Stimulated activated CD4-positive, alpha-beta T cell treated with anti-CD3 and anti-CD28 coated beads, Interleukin-15, amount 100 ng/mL, for 24 hours (primary cell): ENCODE measurements at places on chromosomes 16 and 17.

DNA sequence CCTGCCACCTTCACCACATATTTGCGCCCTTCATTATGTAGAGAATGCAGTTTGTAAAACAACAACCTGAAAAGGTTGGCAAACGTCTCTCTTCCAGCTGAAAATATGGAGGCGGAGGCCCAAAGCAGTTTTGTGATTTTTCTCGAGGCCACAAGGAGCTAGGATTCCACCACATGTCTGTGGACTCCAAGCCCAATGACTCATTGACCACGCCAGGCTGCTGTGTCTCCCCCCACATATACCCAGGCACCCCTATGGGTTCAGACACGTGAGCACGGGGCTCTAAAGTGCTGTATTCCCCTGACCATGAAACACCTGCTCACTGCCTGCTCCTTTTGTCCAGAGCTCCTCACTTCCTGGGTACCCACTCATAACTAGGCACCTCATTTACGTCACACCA lies 121.4 kb upstream of the CDH5 start:
- DNase-seq = no peak

GRCh38 chr17:80504686-80505413 lies 28.4 kb upstream of the NPTX1 start:
- no peak for DNase-seq

- DNase-seq = no peak
Observed at GRCh38 chr17:58224315-58224714, 5.3 kb upstream of the MKS1 start.

- DNase-seq = no peak
Observed at GRCh38 chr16:89973654-89974335, 25.2 kb downstream of the DEF8 start.

GRCh38 chr17:32626379-32626791 lies 139.6 kb downstream of the CDK5R1 start:
- no peak for DNase-seq

DNA sequence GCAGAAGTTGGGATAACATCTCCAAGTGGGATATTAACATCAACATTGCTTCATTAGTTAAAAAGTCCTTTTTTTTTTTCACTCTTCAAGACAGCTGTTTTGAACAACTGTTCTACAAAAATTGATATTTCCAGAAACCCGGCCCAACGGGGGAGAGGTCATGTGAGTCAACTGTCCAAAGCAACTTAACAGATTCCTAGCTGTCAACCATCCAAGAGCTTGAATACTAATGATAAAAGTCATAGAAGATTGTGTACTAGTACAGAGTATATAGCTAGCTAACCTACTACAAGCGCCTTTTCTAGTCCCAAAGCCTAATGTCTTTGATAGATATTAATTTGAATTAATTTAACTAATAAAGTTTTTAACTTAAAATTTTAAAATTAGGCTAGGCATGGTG lies 172.0 kb downstream of the CYB561 start:
- no peak for DNase-seq

- DNase-seq = peak; percentile 90
Observed at GRCh38 chr17:43006639-43007551, at the start of gene IFI35. Gene IFI35, plus strand, starts transcription at chr17:43006784. Its CDS starts 164 bp downstream, at chr17:43006948.

DNA sequence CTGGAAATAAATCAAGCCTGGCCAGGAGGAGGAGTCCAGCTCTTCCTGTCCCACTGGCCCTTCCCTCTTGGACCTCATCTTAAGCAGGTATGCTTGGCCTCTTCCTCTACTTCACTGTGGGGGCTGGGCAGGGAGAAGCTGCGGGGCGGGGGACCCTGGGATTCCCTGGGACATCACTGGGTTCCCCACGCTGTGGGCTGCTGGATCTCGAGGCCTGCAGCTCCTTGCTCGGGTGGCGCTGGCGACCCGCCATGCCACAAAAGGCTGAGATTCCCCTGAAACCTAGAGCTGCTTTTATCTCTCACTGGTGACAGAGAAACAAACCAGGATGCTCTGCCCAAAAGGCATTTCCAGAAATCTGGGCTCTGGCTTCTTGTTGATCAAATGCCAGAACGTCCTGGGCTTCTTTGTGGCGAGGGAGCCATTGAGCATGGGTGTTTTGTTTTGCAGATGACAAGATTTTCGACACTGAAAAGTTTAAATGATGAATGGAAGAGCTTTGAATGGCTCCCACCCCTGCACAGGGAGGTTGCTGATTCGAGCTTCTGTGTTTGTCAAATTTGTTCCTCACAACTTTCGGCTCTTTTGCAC lies 8.6 kb upstream of the PGS1 start:
- DNase-seq = no peak

DNA sequence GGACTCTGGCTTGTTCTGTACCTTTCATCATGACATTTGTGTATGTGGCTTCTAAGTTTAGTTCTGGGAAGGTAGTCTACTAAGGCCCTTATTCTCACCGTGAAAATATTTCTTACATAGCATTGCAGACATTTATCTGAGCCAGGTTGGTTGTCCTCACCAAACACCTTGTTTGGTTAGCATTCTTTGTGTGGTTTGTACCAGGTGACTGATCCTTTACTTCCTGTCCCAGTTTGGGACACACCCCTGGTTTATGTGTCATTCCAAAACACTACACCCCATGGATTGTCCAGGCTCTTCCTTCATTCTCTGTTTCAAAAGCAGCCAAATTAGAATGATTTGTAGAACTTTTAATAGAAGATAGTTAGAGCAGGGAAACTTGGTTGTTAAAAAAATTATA lies 23.2 kb upstream of the DUSP14 start:
- DNase-seq = no peak

DNA sequence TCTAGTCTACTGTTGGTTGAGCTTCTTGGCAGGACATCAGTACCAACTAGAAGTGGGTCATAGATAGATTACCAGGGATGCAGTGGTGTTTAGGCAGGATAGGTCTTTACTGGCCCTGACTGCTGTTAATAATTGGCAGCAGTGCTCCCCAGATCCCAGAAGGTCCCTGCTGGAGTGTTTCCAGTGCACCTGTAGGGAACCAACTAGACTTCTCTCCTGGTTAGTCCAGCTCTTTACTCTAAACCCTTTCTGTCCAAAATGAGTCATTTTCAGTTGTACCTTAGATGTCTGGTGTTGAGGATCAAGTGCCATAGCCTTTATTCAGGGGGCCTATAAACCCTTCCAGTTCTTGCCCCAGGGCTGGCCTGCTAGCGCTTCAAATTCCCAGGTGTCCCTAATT lies 8.7 kb downstream of the POLR2C start:
- no peak for DNase-seq

DNA sequence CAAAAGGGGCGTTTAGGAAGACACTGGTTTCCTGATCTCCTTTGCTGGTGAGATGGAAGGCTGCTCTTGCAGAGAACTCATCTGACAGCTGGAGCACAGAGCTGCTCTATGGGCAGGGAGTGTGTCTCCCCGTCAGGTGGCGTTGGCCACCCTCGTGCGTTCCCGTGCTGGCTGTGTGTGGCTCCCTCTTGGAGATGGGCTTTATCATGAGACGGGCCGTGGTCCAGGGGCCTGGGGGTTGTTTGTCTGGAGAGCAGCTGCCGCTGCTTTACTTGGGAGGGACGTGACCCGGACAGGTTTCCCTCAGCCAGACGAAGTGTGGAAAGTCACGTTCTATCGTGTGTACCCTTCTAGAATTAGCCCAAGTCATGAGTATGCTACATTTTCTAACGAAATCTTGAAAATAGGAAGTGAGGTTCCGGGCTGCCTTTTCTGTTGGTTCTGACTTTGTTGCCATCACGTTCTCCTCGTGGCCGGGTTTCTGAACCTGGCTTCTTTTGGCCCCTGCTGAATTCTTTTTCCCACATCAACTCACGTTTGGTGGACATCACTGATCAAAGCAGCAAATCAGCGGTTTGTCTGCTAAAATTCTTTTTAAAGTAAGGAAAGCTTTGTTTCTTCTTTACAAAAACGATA lies 105.6 kb upstream of the CHMP6 start:
- no peak for DNase-seq

DNA sequence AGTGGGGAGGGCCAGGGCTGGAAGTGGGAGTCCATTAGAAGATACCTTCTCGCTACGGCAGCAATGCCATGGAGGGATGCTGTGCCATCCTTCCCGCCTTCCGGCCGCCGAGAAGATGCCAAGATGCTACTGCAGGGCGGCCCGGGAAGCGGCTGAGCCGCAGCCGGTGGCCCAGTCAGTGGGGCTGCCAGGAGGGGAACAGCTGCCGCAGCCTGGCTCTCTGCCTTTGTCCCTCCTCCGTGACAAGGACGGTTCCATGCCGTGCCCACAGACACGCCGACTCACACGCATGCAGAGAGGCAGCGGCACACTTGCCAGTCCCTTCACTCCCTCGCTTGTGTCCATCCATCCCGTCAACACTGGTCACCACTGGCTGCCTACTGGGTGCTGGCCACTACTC lies 20.2 kb upstream of the NCBP3 start:
- DNase-seq = no peak

DNA sequence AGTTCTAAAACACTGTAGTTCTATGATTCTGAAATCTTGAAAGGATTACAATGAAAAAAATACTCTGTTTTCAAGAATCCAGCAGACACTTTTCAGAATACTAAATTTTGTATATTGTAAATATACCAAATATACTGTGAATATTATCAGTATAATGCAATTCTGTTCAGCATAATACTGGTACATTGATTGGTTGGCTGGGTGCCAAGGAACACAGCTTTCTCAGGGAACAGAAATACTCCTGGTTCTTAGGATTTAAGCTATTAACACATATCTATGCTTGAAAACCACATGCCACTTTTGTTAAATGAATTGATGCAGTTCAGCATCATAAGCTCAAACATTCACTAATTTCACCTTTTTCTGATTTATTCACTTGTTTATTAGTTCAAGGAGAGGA lies 2.5 kb upstream of the GINS3 start:
- DNase-seq = no peak

DNA sequence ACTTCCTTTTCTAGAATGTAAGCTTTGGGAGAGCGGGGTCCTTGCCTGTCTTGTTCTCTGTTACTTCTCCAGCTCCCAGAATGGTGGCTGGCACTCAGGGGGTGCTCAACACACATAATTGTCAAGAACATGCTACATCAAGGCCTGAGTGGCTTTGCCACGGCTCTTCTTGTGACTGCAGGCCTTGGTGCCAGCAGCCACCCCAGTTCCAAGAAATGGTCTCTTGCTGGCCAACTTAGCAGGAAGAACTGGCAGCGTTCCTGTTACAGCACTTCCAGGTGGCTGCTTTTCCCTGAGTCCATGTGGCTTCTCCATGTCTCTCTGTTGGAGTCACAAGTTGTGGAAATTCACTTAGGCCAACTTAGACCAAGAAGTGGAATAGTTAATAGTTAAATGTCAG lies 36.1 kb downstream of the PRKCB start:
- DNase-seq = no peak

GRCh38 chr16:73151225-73151624 lies 103.3 kb upstream of the ZFHX3 start:
- no peak for DNase-seq

DNA sequence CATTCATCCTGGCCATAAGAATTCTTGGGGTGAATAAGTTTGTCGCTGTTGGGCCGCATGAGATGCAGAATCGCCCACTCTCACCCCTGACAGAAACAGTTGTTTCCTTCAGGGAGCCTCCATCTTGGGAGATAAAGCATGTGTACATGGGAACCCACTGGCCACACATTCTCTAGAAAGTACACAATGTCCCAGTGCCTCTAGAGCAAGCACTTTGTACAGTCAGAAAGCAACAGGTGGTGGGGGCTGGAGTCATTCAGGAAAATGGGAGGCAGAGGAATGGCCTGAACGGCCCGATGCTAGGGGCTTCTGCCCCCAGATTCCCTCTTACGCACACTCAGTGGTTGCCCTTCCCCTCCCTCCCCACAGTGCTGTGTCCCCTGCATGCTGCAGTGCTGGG lies 16.1 kb downstream of the ACE start:
- no peak for DNase-seq

GRCh38 chr16:75293173-75293572 lies 41.7 kb upstream of the BCAR1 start:
- no peak for DNase-seq

DNA sequence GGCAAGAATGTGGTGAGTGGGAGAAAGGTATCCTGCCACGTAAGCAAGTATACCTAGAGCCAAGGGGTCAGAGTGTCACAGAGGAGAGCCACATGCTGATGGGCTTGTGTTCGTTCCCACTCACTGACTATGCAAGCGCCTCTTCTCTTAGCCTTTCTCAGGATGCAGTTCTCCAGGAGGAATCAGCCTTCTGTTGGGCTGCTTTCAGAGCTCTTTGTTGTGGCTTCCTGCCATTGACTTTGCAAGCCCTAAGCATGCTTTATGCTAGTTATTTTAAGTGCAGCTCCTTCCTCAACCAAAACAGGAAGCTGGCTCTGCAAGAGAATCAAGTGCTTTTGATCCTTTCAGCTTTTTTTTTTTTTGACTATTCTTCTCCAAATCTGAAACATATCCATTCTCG lies 66.6 kb downstream of the SIAH1 start:
- peak; percentile 5 for DNase-seq

DNA sequence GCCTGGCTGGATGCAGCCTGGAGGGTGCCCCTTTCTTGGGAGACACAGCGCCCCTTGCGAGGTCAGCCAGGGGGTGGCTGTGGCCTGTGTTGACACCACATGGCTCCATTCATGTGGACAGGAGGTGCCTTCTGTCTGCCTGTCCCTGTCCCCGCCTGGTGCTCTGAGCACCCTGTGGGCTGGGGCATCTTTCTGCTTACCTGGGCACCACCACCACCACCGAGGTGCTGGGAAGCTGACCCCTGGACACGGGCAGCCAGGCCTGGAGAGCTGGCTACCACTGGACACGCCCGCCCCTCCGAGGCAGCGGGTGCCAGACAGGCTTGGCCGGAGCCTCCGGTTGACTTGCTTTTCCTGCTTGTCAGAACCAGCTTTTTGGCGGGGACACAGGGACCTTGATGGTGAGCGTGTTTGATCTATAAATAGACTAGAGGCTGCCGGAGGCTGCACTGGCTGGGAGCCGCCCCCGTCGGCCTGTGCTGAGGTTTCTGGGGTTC lies 121.3 kb upstream of the GSE1 start:
- DNase-seq = no peak

DNA sequence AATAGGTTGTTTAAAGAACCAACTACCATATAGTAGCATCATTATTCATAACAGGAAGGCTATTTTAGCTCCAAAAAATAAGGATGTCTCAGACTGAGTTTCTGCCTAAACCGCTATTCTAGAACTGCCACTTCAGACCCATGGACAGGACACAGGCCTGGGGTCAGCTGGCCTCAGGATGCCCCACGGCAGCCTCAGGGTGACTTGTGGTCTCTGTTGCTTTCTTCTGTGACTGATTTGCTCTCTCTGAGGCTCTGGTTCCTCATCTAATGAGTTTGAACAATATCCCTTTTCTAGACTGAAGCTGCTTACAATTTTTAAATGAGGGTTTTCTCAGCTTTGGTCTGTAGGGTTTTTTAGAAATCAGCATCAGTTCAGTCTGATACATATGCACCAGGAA lies 31.8 kb upstream of the IRF8 start:
- no peak for DNase-seq

- DNase-seq = no peak
Observed at GRCh38 chr16:20789130-20789529, 17.1 kb downstream of the ERI2 start.

DNA sequence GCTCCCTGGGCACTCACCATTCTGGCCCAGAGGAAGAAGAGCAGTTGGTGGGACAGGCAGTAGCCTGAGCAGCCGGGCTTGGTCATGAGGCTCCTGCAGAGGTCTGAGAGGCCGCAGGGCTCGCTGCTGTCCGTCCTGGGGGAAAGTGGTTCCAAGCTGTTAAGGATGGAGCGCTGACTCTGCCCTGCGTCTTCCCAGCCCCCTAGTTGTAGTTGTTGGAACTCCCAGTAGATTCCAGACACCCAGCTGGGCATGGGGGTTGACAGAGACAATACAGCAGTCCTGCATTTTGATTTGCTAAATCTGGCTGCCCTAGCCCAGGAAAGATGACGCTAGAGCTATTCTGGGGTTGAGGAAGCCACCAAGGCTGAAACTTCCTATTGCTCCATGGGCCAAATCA lies 7.3 kb downstream of the C16orf89 start:
- DNase-seq = no peak
